Omental fat pad (tissue), 4 donors: ENCODE measurements at places on chromosomes 3 and 15. TPM values are rescaled to one million over a fixed set of nuclear protein-coding genes. Genes with fewer than 3 reads are reported as not detected.

GRCh38 chr3:182364323-182364722 lies 429.0 kb upstream of the ATP11B start:
- no peak for DNase-seq

DNA sequence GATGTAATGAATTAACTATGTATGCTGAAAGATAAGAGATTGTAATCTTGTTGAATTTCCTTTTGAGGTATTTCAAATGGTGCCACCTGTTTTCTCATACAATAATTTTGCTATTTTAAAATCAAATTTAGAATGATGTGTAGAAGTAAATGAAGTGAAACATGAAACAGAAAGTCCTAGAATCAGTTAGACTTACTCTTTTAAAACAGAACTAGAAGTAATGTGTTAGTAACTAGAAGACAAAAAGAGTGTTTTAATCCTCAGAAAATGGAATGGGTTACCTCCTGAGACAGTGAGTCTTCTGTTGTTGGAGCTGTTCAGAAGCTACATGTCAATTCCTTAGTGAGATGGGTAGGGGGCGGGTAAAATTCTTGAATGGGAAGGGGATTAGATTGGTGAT lies 8.1 kb upstream of the MAP2K5 start:
- DNase-seq = no peak

DNA sequence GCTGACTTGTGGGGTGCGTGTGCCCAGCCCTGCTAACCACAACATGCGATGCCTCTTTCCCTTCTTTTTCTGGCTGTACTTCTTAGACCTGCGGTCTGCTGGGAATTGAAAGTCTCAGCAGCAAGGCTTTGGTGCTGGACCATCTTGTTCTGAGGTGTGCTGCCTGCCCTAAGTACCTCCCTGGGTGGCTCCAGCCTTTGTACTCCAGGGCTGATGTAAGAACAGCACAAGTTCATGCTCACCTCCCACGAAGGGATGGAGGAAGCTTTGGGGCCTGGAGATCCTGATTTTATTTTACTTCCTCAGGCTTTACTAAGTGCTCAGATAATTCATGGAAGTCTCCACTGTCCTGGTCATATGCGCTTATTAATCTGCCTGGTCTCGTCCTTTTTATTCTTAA lies 28.9 kb downstream of the FAM43A start:
- no peak for DNase-seq

DNA sequence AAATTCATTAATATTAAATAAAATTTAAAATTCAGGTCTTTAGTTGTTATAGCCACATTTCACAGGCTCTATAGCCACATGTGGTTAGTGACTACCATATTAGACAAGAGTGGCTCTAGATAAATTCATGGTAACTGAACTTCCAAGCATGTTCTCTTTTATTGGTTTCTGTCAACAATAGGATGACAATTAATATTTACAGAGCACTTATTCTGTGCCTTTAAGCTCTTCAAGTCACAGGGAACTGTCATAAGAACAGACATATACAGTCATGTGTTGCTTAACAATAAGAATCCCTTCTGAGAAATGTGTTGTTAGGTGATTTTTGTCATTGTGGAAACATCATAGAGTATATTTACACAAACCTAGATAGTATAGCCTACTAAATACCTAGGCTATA lies 38.8 kb upstream of the SLC25A36 start:
- no peak for DNase-seq

- DNase-seq = no peak
Observed at GRCh38 chr3:111592143-111592542, 3.0 kb downstream of the ZBED2 start.

GRCh38 chr3:120473389-120473788 lies 22.6 kb upstream of the FSTL1 start:
- DNase-seq = no peak

- no peak for DNase-seq
Observed at GRCh38 chr3:139636511-139636910, 41.3 kb downstream of the NMNAT3 start.

Gene C3orf49
- not detected for total RNA-seq

Gene DCLK3
- 0.09 TPM for total RNA-seq
